ENCODE measurements at places on chromosomes 1 and 21.

DNA sequence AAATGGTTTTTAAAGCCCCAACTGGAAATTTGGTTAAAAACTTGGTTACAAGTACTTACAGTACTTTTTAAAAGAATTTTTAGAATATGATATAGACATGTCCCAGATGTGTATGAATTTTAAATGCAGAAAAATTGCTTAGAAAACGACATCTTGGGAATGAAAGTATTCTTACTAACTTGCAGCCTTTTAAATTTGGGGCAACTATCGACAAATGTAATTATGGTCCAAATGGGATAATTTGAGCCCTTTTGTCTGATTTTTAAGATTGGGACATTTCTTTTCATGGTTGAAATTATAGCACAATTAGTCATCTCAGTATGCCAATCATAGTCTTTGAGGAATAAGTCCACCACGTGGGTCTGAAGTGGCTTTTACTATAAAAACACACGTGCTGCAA is 43.2 kb upstream of the MTR start:
- no peak for DNase-seq

DNA sequence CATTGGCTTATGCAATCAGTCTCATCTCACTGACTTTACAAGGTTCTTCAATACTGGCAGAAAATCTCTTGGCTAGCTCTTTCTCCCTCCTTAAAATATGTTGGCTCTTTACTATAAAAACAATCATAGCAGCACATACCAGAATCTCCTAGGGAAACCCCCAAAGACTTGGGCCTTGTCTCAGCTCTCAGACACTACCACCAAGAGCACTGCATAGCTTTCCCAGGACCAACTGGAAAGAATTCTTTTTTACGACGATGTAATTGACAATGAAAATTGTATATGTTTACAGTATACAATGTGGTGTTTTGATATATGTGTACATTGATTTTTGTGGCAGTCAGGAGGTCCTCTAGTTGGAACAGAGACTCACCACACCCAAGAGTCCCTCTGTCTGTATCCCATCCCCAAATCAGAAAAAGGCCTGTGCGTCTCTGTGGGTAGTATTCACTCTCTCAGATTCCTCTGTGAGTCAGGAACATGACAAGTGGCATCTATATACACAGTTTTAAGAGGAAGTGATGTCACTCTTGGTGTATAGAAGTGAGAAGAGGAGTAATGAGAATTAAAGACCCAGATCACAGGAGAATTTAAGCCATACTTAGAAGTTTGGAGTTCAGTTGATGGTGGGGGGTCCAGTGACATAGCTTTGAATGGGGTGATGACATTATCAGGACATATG is 21.1 kb downstream of the SMAP2 start:
- DNase-seq, result no peak

DNA sequence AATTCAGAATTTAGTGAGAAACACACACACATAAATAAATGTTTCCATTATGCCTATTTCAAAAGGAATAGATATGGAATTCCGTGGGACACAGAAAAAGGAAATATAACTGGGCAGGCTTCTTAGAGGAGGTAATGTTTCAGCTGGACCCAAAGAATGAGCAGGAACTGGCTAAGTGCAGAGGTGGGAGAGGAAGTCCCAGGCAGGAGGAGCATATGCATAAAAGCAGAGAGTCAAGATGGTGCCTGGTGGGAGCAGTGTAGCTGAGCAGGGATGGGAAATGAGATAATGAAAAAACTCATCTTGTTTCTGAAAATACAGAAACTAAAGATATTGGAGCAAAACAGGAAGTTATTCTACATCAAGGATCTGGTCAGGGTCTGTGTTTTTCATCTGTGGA is 115.2 kb upstream of the MAGI3 start:
- no peak for DNase-seq

DNA sequence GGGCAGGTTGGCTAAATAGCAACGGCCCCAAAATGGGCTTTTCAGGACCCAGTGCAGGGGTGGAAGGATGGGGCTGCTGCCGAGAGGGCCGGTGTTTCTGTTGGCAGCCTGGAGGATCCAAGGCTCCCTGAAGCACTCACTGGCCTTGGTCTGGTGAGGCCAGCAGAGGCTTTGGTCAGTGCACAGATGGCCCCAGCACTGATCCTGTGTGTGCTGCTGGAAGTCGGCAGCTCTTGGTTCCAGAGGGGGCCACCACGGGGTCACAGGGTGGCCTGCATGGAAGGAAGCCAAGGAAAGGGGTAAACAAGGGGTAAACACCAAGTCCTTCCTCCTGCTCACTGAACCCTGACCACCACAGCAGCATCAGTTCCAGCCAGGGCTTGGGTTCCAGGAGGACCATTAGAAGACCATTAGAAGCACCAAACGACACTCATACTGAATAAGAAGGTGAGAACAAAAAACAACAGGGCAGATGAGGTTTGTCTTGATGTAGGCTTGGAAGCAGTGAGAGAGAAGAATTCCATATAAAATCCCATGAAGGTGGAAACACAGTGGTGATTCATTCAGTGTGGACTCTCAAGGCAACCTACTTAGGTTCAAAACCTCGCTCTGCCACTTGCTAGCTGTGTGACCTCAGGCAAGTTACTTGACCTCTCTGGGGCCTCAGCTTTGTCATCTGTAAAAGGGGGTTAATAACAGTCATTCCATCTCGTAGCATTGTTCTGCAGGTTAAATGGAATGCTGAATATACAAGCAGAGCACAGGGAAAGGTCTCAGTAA is 184.5 kb downstream of the RUNX1 start:
- no peak for DNase-seq

- no peak for DNase-seq
Measured at GRCh38 chr1:92975551-92976232, 14.4 kb upstream of the DIPK1A start.

- DNase-seq, result no peak
Measured at GRCh38 chr21:46410516-46410915, 48.2 kb upstream of the DIP2A start.

DNA sequence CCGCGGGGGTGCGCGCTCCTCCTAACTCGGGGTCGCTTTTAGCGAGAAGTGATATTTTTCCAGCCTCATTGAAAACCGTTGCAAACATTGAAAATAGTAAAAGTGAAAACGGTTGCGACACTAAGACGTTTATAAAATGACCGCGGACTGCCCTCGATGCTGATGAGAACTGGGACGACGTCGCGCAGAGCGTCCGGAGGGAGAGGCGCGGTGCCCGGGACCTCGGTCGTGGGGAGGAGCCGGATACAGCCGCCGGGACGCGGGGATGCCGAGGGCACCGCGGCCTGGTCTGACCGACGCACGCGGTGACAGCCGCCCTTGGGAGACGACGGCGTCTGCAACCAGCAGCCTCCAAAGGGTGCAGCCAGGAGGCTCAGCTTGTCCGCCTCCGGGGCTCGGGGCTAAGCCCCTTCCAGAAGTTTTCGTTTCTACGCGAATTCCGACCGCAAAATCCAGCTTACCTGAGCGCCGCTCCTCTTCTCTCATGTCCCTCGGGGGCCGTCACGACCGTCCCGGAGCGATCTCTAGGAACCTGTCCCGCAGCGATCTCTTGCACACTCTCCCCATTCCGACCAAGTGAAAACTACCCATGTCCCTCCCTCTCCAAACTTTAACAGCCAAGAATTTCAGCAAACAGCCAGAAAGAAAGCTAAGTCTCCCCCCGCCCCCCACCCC is 144.4 kb upstream of the ETS2 start:
- DNase-seq, result no peak

DNA sequence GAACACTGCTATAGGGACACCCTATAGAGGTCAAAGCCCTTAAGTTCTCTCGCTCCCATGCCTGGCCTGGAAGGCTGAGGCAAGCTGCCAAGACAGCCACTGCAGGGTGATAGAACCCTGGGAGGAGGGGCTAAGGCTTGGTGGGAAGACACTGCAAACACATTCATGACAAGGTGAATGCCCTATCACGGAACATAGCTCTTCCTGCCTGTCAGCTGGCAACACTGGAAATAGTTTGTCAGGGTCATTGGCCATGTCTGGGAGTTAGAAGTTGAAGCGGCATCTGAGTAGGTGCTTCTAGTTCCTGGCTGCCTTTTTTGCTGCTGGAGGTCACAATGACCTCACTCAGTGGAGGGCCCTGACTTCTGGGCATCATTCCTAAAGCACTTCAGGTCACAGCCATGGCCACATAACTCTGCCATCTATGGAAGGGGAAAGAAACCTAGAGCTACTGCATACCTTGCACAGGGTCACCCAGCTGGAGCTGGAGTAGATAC is 4.2 kb downstream of the FABP3 start:
- DNase-seq, result no peak

- no peak for DNase-seq
Measured at GRCh38 chr1:3470650-3471355, 16.3 kb downstream of the ARHGEF16 start.

GRCh38 chr1:203093754-203094410 is 8.1 kb upstream of the MYOG start:
- DNase-seq, result no peak

GRCh38 chr1:37666241-37666867 is 26.0 kb upstream of the CDCA8 start:
- DNase-seq, result no peak

GRCh38 chr1:65958561-65959350 is 166.1 kb downstream of the PDE4B start:
- DNase-seq, result no peak
